NCI-H1105 (cell line): ENCODE measurements at places on chromosomes 1 and 21.

GRCh38 chr1:167463080-167463479, 55.2 kb downstream of the CD247 start:
- no peak for DNase-seq

- no peak for DNase-seq
Measured at GRCh38 chr1:162310337-162310736, 66.3 kb downstream of the SPATA46 start.

DNA sequence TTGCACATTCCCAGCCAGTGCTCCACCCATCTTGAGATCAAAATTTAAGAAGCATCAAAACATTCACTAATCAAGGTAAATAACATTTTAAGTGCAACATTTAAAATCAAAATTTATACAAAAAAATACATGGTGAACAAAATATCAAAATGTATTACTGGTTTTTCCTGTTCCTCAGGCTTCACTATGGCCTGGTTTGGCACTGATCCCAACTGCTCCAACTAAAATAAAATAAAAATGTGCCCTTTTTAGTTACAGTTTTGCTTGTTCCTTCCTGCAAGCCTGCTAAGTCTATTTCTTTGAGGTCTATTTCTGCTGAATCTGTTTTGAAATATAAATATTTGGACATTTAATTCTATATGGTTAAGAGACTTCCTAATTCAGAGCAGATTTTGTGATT, 54.9 kb downstream of the ADAMTS1 start:
- no peak for DNase-seq

DNA sequence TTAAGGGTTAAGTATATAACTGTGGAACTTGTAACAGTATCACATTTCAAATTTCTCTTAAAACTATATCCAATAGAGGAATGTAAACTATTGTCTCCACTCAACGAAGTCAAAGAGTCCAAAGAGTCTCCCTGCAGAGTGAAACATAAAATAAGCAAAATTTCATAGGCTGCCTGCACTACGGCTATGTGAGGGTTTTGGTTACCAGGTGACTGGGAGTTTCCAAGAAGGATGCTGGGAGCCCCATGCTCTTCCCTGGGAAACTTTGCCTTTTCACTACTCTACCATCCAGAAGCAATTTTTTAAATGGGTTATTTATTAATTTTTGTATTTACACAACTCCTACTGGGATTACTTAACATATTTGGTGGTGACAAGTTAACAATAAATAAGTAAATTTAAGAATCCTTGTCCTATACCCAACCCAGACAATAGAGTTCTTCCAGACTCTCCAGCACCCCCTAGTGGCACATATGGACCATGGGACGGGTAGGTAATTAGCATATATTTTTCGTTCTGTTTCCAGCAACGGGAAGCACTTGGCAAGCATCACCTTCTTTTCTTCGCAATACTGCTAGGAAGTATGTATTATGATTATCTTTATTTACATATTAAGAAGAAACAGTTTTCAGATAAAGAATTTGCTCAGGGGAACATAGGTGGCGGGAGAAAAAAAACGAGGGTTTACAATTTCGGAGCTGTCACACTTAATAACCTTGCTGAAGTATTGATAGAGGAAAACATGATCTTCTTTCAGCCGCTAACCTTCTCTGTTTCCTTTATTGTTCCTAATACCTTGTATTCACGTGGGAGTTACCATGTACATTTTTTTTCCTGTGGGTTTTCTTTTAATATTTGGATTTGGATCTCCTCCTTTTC, 3.5 kb downstream of the FMO2 start:
- DNase-seq = peak; percentile 76
